ENCODE measurements at places on chromosomes 11 and 22.

- no peak for DNase-seq
Observed at GRCh38 chr11:28879869-28880268, 771.7 kb downstream of the METTL15 start.

- DNase-seq = no peak
Observed at GRCh38 chr11:59208956-59209355, 3.8 kb downstream of the MPEG1 start.

GRCh38 chr11:42913731-42914130 is 398.1 kb upstream of the API5 start:
- DNase-seq = no peak

- no peak for DNase-seq
Observed at GRCh38 chr11:134783234-134783633, 371.2 kb upstream of the B3GAT1 start.

DNA sequence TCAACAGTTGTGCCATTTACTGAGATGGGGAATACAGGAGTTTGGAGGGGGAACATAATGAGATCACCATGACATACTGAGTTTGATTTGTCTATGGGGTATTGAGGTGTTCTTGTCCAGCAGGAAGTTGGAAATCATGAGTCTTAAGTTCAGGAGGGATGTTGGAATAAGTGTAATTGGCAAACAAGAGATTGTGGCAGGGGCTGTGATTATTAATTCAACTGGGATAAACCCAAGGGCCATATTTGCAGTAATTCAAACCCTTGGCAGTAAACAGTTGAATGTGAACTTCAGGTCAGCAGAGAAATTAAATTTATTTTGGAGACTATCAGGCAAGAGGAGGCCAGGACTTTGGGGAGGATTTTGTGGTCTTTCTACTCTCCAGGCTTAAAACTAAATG is 33.4 kb downstream of the ADM start:
- no peak for DNase-seq

DNA sequence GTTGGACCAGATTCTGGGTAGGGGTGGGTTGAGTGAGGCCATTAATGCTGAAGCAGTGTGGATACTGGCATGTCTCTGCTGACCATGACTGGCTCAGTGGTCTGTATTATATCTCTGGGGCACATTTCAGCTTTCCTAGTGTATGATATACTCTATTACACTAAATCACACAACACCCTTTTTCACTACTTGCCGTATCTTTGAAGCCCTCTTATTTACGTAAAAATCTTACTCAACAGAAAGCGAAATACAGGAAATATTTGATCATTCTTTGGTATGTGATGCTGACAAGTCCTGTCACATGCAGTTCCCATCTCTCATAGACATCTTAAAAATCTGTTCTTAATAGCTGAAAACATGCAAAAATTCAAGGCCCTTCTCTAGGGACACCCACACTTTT is 40.3 kb downstream of the OR5B17 start:
- no peak for DNase-seq

DNA sequence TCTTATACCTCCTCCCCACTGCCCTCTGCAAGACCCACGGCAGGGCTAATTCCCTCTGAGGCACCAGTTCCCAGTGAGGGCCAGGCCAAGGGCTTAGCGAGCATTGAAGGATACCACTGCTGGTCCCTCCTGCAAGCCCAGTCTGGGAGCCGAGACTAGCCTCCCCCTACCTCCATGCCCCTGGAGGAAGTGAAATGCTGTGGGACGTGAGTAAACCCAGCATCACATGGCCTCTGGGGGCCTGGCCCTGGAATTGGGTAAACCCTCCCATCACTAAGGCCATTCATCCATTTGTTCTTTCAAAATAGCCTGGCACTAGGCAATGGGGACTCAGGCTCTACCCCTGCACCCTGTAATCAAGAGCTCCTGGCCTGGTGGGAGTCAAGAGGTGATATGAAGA is 24.7 kb downstream of the ARAP1 start:
- DNase-seq = no peak
